ENCODE measurements at places on chromosomes 1 and 21. TPM values are rescaled to one million over a fixed set of nuclear protein-coding genes. Genes with fewer than 3 reads are reported as not detected.

Gene ZNF683
- not detected for polyA plus RNA-seq

GRCh38 chr1:154767315-154768240 is 102.5 kb downstream of the KCNN3 start:
- no peaks in the 10 kb centered on the region for H3K36me3 ChIP-seq
- H3K27ac ChIP-seq: no peak overlapping the region
- no peak for DNase-seq
- H3K4me3 ChIP-seq: no peak overlapping the region
- peaks cover 24% of the 10 kb centered on the region for H3K27me3 ChIP-seq

DNA sequence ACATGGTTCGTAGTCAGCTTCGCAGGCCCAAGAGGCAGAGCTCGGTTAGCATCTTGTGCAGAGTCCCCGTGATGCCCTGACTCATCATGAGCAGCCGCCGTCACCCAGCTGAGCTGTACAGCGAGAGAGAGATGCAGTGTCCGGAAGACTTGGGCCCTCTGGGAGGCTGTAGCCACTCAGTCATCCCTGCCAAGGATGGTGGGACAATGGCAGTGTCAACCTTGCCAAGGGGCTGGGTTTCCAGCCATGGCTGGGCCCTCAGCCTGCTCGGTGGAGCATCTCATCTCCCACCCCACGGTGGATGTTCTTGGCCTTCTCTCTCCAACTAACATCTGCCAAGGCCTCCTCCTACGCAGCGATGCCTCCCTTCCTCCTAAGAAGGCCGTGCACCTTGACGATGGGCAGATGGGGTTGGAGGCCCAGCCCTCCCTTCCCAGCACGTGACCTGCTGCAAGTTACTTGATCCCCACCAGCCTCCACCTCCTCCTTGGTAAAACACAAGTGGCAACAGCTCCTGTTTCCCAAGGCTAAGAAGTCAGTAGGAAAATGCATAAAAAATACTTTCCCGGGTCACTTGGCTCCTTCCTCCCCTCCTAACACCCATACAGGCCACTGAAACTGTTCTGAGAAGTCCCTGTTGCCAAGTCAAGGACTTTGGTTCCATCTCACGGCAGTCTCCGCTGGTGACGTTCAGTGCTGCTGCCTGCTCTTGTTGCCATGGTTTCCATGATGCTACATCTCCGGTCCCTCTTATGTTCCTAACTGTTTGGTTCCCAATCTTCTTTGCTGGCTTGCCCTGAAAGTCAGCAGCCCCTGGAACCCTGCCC is 384.7 kb upstream of the VAMP3 start:
- peaks cover 2% of the 10 kb centered on the region for H3K27me3 ChIP-seq
- no peak overlapping the region for H3K27ac ChIP-seq
- no peak overlapping the region for H3K4me3 ChIP-seq
- H3K4me1 ChIP-seq: no peaks in the 10 kb centered on the region

Gene RXRG
- polyA plus RNA-seq: not detected

Gene RHOU
- polyA plus RNA-seq: not detected

Gene SELP
- not detected for polyA plus RNA-seq

- no peak overlapping the region for H3K27ac ChIP-seq
- DNase-seq: no peak
- no peaks in the 10 kb centered on the region for H3K4me1 ChIP-seq
- no peak overlapping the region for H3K4me3 ChIP-seq
- no peaks in the 10 kb centered on the region for H3K36me3 ChIP-seq
Measured at GRCh38 chr1:31609514-31610118, 7.9 kb upstream of the HCRTR1 start.

DNA sequence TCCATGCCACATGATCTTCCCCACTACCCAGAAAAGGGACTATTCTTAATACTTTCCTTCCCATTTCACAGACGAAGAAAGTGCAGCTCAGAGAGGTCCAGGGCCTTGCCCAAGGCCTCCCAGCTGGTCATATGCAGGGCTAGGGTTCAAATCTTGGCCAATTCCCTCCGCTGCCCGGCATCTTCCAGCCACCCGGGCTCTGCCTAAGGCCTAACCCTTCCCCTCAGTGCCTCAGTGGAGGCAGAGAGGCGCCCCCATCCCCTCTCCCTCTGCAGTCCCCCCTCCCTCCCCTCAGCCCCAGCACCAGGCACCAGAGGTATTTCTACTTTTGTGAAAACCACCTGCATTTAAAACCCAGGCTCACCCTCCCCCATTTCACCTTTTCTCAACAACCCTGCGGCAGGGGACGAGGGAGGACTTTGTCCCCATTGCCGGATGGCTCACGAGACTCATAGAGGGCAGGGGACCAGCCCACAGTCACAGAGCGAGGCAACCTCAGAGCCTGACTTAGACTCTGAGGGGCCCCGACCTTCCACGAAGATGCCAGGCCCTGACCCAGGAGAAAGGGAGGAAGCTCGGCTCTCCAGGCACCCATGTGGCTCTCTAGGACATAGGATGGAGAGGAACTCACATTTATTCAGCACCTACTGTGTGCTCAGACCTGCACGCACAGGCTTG is 12.3 kb downstream of the LAPTM5 start:
- no peak overlapping the region for H3K27ac ChIP-seq
- H3K27me3 ChIP-seq: no peaks in the 10 kb centered on the region
- no peak overlapping the region for H3K4me3 ChIP-seq
- H3K4me1 ChIP-seq: peaks cover 61% of the 10 kb centered on the region

DNA sequence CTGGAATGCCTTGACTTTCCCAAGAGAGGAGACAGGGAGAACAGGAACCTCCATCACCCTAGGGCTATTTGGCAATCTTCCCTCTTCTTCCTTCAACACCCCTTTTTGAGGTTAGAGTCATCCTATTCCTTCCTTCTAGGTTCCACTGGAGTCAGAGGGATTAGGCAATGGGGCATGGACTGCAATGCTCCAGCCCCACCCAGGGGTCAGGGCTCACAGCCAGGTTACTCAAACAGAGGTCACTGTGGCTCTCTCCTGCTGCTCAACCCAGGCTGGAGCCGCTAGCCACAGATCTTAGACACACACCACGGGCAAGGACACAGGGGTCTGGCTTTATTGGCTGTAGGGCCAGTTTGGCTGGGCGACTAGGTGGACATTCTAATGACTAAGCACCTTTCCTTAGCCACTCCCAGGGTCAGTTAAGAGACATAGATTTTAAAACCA is 145.5 kb upstream of the NRIP1 start:
- H3K27me3 ChIP-seq: peaks cover 3% of the 10 kb centered on the region
- H3K36me3 ChIP-seq: no peaks in the 10 kb centered on the region
- no peak overlapping the region for H3K4me3 ChIP-seq
- H3K27ac ChIP-seq: no peak overlapping the region
- no peak for DNase-seq

Gene ST6GALNAC5
- polyA plus RNA-seq: not detected

DNA sequence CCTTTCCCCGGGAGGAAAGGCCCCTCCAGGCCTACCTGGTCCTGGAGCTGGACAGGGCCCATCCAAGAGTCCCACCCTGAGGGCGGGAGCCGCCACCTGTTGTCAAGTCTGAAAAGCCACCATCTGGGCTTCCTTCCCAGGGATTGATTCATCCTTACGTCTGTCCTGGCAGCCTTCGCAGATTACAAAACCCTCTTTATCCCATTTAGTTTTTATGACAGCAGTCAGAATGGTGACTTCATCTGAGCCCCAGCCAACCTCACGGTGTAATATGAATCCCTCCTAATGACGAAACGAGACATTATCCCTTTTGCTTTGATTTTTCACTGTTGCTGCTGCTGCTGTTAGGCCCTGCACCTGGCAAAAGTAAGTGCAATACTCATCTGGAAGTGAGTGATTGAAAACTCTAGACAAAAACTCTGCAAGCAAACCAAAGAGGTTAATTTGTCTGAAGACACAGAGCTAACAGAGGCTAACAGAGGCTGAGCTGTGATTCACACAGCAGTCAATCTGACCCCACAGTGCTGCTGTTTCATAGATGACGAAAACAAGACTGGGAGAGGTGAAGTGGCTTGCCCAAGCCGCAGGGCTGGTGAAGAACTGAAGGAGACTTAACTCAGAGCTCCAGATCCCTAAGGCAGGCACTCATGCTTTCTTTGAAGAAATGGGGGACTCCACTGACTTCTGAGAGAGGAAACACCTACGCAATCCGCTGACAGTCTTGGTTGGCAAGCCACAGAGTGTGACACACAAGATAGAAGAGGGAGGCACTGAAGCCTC is 30.0 kb upstream of the S100A7 start:
- no peak overlapping the region for H3K27ac ChIP-seq
- no peaks in the 10 kb centered on the region for H3K4me1 ChIP-seq
- no peak overlapping the region for H3K4me3 ChIP-seq

DNA sequence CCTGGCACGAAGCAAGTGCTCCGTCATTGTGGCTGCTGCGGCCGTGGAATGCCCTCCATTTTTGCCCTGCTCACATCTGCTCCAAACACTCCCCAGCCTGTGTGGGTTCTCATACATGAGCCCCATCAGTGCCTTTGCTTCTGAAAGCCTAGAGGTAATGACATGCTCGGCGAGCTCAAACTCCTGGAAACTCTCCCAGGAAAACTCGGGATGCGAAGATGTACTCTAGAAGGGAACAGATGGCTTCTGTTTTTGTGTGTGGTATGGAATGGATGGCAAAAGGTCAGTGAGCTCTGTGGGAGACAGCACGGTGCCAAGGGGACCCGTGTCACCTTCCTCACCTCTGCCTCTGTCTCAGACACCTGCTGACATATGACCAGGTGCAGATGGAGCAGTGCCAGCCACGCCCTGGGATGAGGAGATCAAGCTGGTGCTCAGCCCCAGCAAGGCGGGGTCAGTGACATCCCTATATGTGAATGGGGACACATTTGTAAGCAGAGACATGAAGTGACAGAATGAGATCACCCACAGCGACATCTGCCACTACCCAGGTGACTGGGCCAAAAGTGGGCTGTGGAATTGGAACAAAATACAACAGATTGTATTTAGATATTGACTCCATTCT is 84.1 kb upstream of the COX20 start:
- no peak overlapping the region for H3K27ac ChIP-seq
- no peak for DNase-seq
- peaks cover 40% of the 10 kb centered on the region for H3K27me3 ChIP-seq
- H3K36me3 ChIP-seq: no peaks in the 10 kb centered on the region
- H3K4me3 ChIP-seq: no peak overlapping the region

- no peak overlapping the region for H3K27ac ChIP-seq
- H3K4me3 ChIP-seq: no peak overlapping the region
- DNase-seq: no peak
- H3K36me3 ChIP-seq: no peaks in the 10 kb centered on the region
Measured at GRCh38 chr21:45846373-45847160, 135.0 kb upstream of the COL6A1 start.

Gene RNU1-1
- polyA plus RNA-seq: not detected

DNA sequence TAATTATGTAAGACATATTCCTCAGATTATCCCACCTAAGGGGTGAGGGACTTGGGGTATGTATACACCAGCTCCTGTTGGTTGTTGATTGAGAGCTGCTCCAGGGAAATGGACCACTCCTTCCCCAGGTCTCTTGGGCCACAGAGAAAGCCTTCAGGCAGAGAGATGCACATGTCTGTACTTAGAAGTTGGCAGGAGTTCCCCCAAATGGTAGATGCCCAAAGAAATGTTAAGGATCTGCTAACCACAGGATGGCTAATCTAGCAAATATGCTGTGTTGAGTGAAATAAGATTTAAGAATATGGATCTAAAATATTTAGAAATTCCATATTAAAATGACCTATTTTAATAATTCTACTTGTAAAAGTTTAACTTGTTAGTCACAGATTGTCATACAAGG is 100.8 kb upstream of the DNAH14 start:
- DNase-seq: no peak
- H3K4me1 ChIP-seq: no peaks in the 10 kb centered on the region
- H3K27me3 ChIP-seq: no peaks in the 10 kb centered on the region
- no peaks in the 10 kb centered on the region for H3K36me3 ChIP-seq
- no peak overlapping the region for H3K4me3 ChIP-seq

Gene KCNJ10
- not detected for polyA plus RNA-seq

DNA sequence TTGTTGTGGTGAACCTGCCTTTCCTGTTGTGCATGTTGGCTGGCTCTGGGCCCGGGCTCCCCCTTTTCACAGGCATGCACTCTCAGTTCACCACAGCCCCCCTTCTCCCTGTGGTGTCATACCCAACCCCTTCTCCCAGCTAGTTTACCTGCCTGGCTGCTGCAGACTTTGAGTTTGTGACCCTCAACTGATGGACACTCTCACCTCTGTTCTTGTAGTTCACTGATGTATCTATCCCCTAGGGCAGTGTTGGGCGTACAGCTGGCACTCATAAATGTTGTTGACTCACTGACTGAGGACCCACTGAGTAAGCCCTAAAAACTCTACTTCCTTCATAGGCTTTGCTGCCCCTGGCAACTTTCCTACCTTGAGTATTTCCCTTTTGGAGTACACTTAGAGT is 54.9 kb downstream of the WDR64 start:
- no peaks in the 10 kb centered on the region for H3K27me3 ChIP-seq
- DNase-seq: no peak
- H3K27ac ChIP-seq: no peak overlapping the region
- H3K36me3 ChIP-seq: no peaks in the 10 kb centered on the region

- no peaks in the 10 kb centered on the region for H3K27me3 ChIP-seq
- no peaks in the 10 kb centered on the region for H3K36me3 ChIP-seq
- H3K27ac ChIP-seq: no peak overlapping the region
- no peaks in the 10 kb centered on the region for H3K4me1 ChIP-seq
- DNase-seq: no peak
- H3K4me3 ChIP-seq: no peak overlapping the region
Measured at GRCh38 chr1:152770411-152770810, 4.5 kb upstream of the LCE1F start.

Gene UBIAD1
- 25.0 TPM for polyA plus RNA-seq

GRCh38 chr1:23419180-23419579 is 5.4 kb downstream of the TCEA3 start:
- H3K4me1 ChIP-seq: peaks cover 28% of the 10 kb centered on the region
- H3K27ac ChIP-seq: no peak overlapping the region
- H3K4me3 ChIP-seq: no peak overlapping the region

GRCh38 chr21:25967901-25968438 is 202.6 kb downstream of the APP start:
- H3K27ac ChIP-seq: no peak overlapping the region
- H3K4me3 ChIP-seq: no peak overlapping the region
- H3K27me3 ChIP-seq: no peaks in the 10 kb centered on the region
- no peaks in the 10 kb centered on the region for H3K36me3 ChIP-seq

- H3K4me3 ChIP-seq: no peak overlapping the region
- DNase-seq: no peak
- H3K27ac ChIP-seq: no peak overlapping the region
Measured at GRCh38 chr1:216183007-216183406, 240.2 kb downstream of the USH2A start.
